Hepatic stellate cell (primary cell): ENCODE measurements at places on chromosomes 11 and 22.
A peak's percentile ranks its signal among the peaks of the same experiment; 100 is the strongest.

- DNase-seq: peak; percentile 38
Measured at GRCh38 chr22:24985826-24986214, 33.3 kb downstream of the KIAA1671 start.

GRCh38 chr22:20114506-20115475, 1.1 kb upstream of the RANBP1 start:
- no peak for DNase-seq

GRCh38 chr11:73265278-73265810, 6.8 kb upstream of the P2RY6 start:
- DNase-seq: no peak

GRCh38 chr11:7657306-7658025, 15.8 kb downstream of the CYB5R2 start:
- DNase-seq: peak; percentile 55

- DNase-seq: no peak
Measured at GRCh38 chr22:24427500-24428164, at the start of gene ADORA2A. Gene ADORA2A, plus strand, starts transcription at chr22:24427599. Its CDS starts 5,806 bp downstream, at chr22:24433405.

- no peak for DNase-seq
Measured at GRCh38 chr22:37241351-37242142, 2.5 kb downstream of the RAC2 start.

DNA sequence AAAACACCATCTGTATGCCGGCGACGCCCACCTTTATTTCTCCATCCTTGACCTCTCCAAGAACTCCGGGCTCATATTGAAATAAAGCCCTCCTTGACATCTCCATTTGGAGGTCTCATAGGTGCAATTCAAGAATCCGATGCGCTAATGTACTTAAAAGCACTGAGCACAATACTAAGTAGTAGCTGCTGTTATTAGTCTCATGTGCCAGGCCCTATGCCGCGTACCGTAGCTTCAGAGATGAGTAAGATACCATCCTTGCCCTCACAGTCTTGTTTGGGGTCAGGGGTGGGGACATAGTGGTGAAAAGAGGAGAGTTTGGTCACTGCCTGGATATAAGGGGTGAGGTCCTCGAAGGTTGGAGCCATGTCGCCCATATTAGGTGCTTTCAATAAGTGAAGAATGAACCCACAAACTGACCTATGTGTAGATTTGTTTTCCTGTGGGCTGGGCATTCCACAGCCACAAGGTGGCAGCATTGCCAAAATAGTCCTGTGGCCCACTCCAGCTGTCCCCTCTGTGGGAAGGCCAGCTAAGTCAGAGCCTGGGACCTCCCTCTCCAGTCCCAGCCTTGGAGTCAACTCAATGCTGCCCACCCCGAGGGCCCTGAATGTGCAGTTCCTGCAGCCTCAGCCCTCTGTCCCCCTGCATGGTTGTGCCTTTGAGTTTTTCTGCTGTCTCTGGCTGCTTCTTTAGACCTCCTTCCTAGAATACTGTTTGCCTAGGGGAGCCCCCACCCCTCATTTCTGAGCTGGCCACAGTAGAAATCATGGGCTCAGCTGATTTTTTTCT, 6.5 kb downstream of the DCPS start:
- DNase-seq: peak; percentile 78

GRCh38 chr11:59206635-59207034, 6.1 kb downstream of the MPEG1 start:
- peak; percentile 43 for DNase-seq

DNA sequence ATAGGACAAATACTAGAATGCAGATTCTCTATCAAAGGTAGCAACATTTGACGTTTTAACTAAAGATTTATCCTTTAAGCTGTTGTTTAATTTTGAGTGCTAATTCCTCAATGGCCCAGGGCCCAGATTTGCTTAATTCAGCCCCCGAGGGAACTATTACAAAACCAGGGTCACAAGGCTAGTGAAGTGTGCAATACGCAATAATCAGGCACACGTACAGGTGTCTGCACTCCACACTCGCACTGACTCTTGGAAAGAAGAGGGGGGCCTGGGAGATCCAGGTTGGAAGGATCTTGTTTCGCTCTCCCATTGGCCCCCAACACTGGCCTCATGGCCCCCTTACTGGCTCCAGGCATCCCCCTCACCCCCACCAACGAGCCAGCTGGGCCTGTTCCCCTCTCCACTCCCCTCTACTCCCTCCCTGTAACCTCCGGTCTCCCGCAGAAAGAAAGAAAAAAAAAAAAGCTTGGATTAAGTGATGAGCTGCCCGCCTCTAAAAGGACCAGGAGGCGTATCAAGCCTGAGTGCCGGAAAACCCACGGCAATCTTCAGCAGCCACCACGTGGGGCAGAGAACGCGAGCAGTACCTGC, 2.2 kb upstream of the KIRREL3 start:
- no peak for DNase-seq

- DNase-seq: no peak
Measured at GRCh38 chr11:606245-606644, 9.5 kb downstream of the IRF7 start.

DNA sequence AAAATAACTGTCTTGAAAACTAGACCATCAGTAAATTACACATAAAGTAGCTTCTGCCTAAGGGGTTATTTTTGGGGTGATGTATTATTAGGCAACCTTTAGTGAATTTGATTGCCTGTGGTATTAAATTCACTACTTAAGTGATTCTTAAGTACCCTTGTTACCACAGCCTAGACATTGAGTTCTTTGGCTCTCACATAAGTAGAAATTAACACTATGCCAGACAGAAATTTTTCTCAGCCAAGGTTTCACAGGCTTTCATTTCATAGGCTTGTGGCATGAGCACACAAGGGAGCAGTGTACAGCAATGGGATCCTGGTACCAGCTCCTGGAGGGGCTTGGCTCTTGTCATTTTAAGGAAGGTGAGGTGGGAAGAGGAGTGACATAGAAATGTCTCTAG, 218.5 kb downstream of the AASDHPPT start:
- DNase-seq: no peak

- DNase-seq: no peak
Measured at GRCh38 chr22:23837911-23838680, 710 bp downstream of the DERL3 start.

GRCh38 chr22:29846290-29846689, 8.2 kb upstream of the ASCC2 start:
- DNase-seq: no peak

DNA sequence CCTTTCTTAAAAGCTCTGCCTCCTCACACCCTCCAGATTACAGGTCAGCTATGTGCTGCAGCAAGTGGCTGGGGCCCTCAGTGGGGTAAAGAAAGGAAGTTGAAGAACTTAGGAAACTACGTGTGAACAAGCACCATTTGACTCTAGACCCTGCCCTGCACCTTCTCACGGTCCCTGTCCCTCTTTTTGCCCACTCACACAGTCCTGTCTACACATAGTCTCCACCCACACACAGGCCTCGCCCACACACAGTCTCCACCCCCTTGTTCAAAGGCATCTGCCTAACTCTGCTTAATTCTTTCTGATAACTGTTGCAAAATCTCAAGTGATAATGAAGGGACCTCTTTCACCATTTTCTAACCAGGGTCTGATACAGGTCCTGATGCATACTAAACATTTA, 59.0 kb downstream of the TMPRSS5 start:
- DNase-seq: no peak

- DNase-seq: peak; percentile 36
Measured at GRCh38 chr11:122354025-122354697, 238.1 kb upstream of the BLID start.

DNA sequence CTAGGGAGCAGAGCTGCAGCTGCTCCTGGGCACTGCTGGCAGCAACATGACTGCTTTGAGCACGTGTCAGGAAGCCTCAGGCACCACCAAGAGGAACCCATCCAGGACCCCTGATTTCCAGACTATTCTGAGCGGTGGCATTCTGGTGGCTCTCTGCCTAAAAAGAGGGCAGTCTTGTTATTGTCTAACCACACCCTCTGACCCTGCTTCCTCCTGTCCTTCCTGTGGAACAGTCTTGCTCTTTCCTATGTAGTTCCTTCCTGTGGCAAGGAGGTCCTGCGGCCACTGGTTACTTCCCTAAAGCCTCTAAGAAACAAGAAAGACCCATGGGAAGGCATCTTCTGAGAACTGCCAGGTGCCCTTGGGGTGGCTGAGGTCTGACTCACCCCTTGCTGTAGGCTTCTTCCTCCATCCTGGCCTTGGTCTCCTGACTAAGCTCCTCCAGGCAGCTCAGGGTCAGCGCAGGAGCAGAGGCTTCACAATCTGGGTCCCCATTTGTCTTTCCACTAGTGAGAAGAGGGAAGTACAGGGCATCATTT, 13.1 kb upstream of the LYVE1 start:
- no peak for DNase-seq

DNA sequence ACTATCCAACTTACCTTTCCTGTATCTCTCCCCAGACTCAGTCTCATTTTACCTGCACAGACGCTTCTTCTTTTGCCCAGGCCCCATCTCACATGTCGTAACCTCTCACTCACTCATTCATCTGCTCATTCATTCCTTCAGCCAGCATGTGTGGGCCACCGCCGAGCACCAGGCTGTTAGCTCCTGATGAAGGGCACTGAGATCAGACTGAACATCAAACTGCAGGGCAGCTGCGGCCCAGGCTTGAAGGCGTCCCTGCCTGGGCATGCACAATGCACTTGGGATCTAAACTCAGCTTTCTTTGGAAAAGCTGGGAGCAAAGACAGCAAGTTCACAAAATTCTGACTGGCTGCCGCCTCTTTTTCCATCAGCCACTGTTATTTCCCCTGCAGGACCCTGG, 1456.3 kb downstream of the BRD1 start:
- DNase-seq: no peak

DNA sequence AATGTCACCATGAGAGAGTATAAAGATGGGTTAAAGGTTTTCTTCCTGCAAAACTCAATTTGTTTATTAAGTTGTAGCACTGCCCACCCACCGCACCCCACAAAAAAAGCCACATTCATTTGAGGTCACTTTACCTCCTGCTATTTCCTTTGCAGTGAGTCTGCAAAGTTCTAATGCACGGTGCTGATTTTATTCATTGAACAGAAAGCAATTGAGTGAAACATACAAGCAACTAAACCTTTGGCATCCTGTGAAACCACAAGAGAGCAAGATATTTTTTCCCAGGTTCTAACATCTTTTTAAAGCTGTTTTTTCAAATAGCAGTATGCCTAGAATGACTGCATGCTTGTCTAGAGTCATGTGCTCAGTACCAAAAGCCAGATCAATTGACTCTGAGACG, 39.0 kb downstream of the RRAS2 start:
- no peak for DNase-seq

DNA sequence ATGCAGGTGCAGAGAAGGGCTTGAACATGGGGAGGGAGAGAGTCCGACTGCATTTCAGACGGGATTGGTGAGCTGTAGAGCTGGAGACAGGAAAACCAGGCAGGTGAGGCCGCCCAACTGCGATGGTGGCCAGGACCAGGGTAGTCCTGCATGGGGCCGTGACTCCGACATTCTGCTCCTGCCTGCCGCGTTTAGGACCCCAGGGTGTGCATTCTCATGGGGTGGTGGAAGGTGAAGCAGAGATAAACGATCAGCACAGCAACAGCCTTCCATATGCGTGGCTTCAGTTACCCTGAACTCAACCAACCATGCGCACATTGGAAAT, 29.3 kb downstream of the SHANK2 start:
- DNase-seq: no peak

DNA sequence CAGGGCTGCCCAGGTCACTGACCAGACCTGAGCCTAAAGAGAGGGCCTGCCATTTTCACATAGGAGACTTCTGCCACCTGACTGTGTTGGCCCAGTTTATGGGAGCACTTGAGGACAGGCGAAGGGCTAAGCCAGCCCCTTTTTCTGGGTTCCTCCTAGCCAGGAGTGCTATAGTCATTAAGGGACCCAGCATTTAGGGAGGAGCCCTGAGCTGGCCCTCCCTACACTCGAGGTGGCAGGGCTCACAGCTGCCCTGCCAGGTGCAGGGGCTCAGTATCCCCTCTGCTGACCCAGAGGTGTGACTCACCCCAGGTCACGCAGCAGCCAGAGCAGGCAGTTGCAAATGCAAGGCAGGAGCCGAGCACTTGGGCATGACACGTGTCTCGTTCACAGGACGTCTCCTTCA, 86.3 kb upstream of the CRYBB3 start:
- DNase-seq: no peak

GRCh38 chr11:62394825-62395538, 23.9 kb upstream of the SCGB1A1 start:
- DNase-seq: peak; percentile 85

GRCh38 chr11:76048763-76049162, 157.5 kb downstream of the WNT11 start:
- no peak for DNase-seq

- no peak for DNase-seq
Measured at GRCh38 chr22:47681411-47682165, 919.1 kb downstream of the TBC1D22A start.

DNA sequence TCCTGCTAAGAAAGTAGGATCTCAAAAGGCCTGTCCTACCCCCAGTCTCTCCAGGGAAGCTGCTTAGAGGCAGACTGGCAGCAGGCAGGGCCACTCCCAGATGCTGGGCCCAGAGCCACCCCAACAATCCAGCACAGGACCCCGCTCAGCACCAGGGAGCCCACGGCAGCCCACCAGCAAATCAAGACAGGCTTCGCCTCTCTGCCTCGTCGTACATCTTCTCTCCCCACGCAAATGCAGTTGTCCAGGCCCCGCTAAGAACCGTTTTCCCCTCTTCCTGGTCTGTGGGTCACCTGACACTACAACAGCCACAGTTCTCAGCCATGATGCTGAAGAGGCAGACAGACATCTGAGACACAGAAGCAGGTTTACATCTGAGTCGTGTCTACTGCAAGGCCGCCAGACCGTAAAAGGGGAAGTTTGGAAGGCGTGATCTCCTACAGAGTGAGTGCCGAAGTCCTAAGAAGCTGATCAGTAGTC, 51.1 kb downstream of the IGSF9B start:
- DNase-seq: no peak

GRCh38 chr11:60753309-60753708, 3.4 kb upstream of the MS4A15 start:
- no peak for DNase-seq

DNA sequence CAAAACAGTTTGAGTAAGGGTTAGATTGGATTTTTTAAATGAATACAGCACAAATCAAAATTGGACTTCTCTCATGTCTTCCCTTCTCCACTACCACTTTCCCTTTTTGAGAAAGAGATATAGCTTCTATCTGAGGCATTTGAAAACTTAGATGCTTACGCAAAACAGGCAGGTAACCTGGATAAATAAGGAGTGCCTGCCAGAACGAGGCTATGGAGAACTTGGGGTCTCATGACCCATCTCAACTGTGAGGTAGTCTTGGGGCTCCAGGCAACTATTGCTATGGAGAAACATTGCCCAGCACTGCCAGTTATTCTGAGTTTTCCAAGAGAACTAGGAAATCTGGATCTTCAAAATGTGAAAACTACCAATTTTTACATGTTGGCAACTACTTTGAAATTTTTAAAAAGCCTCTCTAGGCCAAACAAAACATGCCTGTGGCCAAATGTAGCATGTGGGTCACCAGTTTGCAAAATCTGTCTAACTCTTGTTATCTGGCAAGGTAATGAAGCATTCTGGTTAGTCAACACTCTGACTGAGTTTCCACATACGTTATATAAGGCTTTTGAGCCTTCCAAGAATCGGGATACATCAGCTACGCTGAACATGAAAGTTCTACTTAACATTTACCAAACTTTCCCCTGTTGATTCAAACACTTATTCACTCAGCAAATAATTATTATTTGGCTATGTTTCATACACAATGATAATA, 752.7 kb downstream of the KCNA4 start:
- no peak for DNase-seq
